ENCODE measurements at places on chromosomes 4 and X.

GRCh38 chrX:24214568-24214967 is 65.0 kb downstream of the ZFX start:
- no peak for DNase-seq

GRCh38 chr4:52051615-52052474 is 741 bp downstream of the SPATA18 start:
- peak; percentile 25 for DNase-seq

DNA sequence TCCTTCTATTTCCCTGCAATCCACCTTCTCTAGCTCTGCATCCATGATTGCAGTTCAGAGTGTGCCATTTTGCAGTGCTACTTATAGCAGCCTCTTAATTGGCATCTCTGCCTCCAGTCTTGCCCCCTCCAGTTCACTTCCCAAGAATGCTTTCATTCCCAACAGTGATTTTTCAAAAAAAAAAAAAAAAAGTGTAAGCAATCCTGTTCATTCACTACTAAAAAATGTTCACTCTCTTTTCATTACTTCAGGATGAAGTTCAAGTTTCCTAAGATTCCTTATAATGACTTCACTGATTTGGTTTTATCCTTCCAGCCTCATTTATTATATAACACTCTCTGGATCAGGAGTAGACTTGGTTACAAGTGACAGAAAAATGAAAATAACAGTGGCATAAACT is 124.7 kb upstream of the LNX1 start:
- DNase-seq: no peak

- DNase-seq: no peak
Observed at GRCh38 chr4:114287079-114287696, 307.7 kb upstream of the ARSJ start.

DNA sequence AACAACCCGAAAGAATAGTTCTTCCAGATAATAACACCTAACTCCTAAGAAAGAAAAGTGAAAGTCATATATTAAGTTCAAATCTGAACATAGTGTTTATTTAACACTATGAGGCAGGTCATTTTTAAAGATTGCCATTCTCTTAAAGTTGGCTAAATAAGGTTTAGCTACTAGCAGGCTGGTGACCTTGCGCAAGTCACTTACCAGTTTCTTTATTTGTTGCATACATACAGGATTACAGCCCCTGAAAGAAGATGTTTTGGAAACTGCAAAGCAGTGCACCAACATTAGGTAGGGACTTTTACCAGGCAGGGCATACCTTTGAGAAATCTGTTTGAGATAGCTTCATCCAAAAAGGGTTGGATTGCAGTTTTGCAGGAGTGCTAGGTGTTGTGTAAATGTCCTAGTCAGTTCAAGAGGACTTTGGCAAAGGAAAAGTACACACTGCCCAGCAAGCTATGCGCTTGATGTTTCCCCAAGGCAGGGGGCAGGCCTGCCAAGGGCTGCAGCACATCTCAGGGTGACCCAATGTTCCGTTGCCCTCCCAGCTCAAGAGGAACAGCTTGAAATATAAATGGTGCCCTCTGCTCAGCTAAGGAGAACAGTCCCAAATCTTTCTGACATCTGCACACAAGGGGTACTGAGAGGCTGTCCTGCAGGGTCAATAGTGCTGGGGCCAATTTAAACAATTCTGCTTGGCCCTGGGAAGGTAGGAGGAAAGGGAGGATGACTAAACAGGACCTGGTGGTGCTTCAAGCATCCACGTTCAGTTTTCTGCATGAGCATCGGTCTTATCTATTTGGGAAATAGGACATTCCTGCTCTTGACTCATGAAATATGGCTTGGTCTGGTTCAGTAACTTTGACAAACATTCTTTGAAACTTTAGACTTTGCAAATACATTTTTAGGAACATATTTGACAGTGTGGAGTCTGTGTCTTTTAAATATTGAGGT is 130.8 kb downstream of the COL4A6 start:
- DNase-seq: no peak

DNA sequence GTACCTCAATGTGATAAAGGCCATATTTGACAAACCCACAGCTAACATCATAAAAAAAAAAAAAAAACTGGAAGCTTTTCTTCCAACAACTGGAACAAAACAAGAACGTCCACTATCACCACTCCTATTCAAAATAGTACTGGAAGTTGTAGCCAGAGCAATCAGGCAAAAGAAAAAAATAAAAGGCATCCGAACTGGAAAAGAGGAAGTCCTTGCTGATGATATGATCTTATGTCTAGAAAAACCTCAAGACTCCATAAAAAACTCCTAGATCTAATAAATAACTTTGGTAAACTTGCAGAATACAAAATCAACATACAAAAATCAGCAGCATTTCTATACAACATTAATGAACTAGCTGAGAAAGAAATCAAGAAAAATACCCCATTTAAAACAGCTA is 134.3 kb downstream of the TEX11 start:
- no peak for DNase-seq

- no peak for DNase-seq
Observed at GRCh38 chr4:48683784-48684666, 96.1 kb downstream of the FRYL start.

GRCh38 chrX:119971184-119971583 is 27.6 kb upstream of the NKAP start:
- DNase-seq: no peak

GRCh38 chr4:165294907-165295306 is 32.6 kb upstream of the MSMO1 start:
- no peak for DNase-seq

DNA sequence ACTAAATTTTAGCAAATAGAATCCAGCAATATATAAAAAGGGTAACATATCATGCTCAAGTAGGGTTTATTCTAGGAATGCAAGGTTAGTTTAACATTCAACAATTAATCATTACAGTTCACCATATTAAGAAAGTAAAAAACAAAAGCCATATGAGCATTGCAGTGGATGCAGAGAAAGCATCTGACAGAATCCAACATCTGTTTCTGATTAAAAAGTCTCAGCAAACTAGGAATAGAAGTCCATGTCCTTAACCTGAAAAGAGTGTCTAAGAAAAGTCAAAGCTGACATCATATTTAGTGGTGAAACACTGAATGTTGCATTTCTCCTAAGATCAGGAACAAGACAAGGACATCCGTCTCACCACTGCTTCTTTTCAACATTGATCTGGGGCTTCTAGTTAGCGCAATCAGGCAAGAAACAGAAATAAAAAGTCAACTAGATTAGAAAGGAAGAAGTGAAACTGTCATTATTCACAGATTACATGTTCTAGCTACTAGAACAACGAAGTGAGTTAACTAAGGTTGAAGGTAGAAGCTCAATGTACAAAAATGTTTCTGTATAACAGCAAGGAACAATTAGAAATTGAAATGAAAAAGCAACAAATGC is 49.3 kb downstream of the MRPL1 start:
- DNase-seq: no peak

DNA sequence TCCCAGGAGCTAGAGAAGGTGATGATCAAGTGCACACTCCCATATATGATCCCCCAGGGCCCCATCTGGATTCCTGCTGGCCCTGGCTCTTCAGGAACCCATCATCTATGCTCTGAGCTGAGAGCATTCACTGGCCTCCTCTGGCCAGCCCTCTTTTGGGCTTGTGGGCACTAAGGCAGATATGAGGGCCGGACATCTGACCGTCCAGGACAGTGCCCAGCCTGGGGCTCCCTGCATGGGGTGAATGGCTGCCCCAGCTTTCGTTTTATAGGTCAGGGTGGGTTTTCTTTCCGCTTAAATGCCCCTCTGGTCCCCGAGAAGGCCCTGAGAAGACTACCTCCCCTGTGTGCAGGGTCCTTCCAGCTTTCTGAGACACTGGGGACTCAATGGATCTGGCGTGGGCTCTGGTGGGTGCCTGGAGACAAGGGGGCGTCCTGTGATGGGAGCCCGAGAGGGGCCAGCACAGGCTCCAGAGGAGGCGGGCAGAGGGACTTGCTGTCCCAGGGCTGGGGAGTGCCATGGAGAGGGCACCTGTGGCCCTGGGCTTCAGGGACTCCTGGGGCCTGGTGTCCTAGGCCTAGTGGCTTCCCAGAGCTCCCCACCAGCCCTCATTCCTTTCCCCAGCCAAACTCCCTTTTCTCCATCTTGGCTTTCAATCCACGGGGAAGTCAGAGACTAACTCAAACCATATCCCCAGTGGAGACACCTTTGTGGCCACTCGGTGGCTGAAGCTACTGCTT is 39.5 kb upstream of the GRPEL1 start:
- no peak for DNase-seq

GRCh38 chrX:15055146-15055930 is 182.1 kb downstream of the MOSPD2 start:
- no peak for DNase-seq

DNA sequence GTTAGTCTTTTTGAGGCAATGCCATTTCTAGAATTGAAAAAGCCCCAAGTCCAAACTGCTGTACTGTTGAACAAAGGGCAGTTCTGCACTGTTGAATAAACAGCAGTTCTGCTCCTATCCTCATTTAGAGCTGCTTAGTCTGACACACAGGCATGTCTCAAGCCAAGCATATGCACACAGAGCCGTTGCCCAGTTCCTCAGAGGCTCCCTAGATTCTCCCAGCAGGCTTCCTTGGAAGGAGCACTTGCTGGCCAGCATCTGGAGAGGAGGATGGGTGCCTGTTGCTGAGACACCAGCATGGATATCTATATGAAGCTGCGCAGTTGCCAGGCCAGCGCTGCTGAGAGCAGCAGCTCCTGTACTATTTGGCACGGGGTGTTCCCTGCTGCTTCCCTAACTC is 138.3 kb upstream of the USP38 start:
- peak; percentile 24 for DNase-seq

GRCh38 chrX:103276581-103277002 is at the start of gene TCEAL5:
Gene TCEAL5, minus strand, starts transcription at chrX:103276750. Its CDS starts 2,187 bp downstream, at chrX:103274563.
- peak; percentile 7 for DNase-seq

GRCh38 chr4:23887989-23888388 is 1.9 kb downstream of the PPARGC1A start:
- DNase-seq: no peak

GRCh38 chr4:33850371-33850902 is 2393.9 kb downstream of the ARAP2 start:
- DNase-seq: no peak

GRCh38 chr4:94741304-94741703 is 16.5 kb upstream of the BMPR1B start:
- DNase-seq: no peak

DNA sequence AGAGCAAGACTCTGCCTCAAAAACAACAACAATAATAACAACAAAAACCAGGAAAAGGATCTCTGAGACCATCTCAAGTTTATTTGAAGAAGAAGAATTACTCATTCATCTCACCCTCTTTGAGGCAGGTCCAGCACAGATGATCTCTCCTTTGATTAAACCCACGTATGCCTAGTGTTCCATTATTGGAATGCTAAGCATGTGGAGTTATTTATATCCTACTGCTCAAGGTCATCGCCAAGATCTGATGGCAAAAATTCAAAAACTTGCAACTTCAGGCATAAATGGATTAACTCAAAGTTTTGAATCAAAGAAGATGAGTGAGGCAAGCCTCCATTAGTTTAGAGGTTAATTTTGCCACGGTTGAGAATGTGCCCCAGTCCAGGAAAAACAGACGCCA is 184.2 kb downstream of the DHRSX start:
- DNase-seq: no peak

DNA sequence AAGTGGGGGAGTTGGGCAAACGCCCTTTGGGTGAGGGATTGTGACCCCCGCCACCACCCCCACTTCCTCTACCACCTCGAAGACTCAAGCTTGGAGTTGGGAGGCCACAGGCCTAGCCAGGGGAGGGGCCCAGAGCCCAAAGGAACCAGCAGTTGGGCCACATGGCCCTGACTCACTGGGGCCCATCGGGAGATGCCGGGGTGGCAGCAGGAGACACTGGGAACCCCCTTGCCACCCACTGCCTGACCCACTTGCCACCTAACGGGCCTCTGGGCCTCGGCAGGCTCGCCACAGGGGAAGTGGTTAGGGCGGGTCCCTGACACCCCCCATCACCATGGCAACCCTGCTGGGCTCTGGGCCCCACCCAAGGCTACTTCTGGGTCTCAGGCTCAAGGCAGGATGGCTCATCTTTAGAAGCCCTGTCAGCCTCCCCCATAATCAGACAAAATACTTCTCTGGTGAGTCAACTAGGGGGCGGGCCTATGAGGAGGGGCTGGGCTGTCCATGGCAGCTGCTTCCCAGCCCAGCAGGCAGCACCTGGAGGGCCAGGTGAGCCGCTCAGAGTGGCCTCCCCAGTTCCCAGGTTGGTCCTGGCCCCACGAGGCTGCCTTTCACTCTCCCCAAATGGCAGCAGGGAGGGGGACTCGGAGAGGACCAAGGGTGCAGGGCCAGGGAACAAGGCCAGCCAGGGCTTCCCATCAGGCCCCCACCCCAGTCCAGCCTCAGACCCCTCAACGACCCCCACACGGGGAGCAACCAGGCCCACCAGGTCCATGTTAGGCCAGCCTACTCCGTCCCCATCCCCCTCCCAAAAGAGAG is 5.6 kb downstream of the FLNA start:
- DNase-seq: no peak

GRCh38 chr4:17064959-17065358 is 166.5 kb upstream of the LDB2 start:
- no peak for DNase-seq

DNA sequence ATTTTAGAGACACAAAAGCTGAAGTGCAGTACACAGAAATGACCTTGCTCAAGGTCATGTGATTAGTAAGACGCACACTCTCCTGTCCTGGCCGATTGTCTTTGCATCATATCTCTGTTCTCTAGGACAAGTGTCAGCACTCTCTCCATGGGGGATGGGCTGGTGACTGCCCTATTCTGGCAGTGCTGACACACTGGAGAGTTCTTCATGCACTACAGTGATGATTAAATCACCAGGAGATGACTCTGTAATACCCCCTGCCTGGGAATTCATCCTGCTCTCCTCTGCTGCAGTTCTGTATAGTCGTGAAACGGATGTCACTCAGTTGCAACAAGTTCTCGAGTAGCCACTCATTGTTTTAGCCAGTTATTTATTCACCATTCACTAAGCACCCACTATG is 5.3 kb upstream of the SHISA3 start:
- no peak for DNase-seq

GRCh38 chr4:152468408-152468807 is 67.5 kb downstream of the FBXW7 start:
- DNase-seq: no peak

DNA sequence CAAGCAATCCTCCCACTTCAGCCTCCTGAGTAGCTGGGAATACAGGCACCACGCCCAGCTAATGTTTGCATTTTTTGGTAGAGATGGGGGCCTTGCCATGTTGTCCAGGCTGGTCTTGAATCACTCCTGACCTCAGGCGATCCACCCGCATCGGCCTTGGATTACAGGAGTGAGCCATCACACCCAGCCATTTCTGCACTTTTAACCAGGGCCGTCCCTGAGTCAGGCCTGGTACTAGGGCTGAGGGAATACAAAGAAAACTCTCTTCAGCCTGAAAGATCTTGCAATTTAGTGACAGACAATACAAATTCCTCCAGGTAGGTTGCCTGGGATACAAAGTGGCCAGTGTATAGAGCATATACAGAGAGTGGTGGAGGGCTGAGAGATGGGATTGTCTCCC is 65.8 kb downstream of the BCOR start:
- DNase-seq: no peak

GRCh38 chrX:119228512-119229252 is 7.4 kb upstream of the PGRMC1 start:
- no peak for DNase-seq

DNA sequence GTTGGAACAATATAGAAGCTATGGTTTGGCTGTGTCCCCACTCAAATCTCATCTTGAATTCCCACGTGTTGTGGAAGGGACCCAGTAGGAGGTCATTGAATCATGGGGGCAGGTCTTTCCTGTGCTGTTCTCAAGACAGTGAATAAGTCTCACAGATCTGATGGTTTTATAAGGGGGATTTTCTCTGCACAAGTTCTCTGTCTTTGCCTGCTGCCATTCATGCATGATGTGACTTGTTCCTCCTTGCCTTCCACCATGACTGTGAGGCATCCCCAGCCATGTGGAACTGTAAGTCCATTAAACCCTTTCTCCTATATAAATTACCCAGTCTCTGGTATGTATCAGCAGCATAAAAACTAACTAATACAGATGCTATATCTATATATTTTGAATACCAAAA is 135.2 kb upstream of the EDNRA start:
- DNase-seq: no peak
